SK-MEL-5 (cell line): ENCODE measurements at places on chromosomes 7 and 10.

GRCh38 chr10:11093771-11094736 is 76.4 kb downstream of the CELF2 start:
- no peak for DNase-seq

DNA sequence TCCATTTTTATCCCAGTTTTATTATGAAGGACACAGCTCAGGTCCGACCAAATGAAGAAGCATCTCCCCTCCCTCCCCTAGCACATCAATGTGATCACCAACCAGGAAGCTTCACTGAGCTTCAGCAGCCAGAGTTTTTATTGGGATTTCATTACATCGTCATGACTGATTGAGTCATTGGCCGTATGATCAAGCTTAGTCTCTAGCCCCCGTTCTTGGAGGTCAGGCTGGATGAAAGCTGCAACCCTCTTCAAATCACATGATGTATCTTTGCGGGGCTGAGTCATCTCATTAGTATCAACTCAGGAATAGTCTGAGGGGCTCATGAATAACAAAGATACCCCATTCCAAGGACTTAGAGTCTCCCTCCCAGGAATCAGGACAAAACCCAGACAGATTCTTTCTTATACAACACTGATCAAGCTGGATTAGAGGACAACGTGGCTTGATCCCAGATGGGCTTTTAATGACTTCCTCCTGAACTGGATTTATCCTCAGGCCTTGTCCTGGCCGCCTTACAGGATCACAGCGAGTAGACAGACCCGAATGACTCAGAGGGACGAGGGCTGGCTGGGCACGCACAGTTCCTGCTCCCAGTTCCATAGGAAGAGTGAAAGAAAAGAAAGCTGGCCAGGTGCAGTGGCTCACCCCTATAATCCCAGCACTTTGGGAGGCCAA is 14.5 kb downstream of the LIMK1 start:
- peak; percentile 67 for DNase-seq

- DNase-seq: no peak
These were observed 2.7 kb upstream of the JCAD start for GRCh38 chr10:30062090-30062489.

- peak; percentile 58 for DNase-seq
These were observed 220.6 kb downstream of the ADRA2A start for GRCh38 chr10:111297351-111297848.

DNA sequence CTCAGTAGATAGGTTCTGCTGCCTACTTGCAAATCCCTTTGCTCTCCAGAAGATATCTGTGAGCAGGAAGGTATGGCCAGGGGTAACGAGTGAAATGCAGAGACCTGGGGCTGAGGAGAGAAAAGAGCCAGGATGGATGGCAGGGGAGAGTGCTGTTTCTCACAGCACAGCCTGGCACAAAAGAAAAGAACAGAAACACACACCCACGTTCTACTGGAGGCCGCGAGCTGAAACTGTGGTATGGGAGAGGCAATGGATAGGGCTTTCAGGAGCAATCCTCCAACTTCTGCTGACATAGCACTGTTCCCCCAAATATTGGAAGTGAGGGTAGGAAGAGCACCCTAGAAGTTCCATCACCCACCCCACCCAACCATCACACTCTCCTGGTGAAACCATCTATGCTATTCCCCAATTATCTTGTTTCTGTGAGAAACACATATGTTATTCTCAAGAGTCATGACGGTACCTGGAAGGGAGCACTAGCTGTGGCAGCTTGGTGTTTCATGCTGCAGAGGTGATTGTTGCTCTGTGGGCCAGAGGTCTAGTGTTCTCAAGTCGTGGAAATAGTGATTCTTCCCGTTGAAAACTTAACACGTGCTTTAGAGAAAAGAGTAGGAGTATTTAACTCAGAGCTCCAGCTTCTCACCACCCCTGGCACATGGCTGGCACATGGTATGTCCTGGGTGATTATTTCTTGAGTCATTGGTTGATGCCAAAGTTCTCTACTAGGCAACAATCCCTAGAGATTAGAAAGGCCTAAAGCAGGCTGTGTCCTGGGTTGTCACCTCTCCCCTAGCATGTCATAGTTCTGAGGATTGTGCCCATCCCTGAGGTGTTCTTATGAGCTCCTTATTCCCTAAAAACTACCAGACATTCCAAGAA is 198.3 kb downstream of the PLXNA4 start:
- DNase-seq: no peak

DNA sequence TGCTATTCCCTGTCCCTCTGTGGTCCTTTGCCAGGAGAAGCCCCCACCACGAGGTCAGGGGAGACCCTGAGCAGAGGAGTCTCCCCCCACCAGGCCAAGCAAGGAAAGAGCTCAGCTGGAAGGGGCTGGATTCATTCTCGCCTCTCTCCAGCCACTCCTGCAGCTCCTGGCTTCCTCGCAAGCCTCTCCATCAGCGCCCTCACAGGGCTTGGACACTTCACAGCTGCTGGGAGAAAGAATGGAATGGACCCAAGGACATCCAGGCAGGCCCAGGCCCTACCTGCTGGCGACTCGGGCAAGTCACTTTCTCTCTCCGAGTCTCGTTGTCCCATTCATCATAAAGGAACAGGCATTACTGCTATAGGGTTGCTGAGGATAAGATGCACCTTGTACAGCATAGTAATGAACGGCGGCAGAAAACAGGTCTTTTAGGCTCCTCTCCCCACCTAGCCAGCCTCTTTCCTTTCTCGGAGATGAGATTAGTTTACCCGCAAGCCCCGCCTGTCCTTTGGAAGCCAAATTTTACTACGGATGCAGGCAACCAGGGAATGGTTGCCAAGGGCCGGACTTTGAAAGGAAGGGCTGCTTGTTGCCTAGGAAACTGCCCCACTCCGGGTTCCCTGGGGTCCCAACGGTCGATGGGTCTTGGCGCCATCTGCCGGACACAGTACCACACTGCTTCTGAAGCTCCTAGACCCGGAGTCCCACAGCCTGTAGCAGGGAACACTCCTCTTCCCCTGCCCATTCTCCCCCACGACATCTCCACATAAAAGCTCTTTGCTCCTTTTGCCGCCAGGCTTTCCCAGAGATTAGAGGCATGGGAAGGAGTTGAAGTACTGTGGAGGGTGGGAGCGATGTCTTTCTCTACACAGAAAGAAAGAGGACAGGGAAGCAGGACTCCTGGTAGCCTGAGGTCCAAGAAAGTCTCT is 22.3 kb downstream of the IMPDH1 start:
- DNase-seq: peak; percentile 92

DNA sequence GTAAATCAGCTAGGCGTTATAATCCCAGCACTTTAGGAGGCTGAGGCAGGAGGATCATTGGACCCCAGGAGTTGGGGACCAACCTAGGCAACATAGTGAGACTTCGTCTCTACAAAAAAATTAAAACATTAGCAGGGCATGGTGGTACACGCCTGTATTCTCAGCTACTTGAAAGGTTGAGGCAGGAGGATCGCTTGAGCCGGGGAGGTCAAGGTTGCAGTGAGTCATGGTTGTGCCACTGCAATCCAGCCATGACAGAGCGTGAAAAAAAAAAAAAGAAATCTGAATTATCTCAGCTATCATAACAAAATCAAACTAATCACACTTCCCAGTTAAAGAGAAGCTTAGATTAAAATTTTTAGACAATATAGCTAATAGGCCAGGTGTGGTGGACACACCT is 35.3 kb downstream of the ATAD1 start:
- DNase-seq: no peak

DNA sequence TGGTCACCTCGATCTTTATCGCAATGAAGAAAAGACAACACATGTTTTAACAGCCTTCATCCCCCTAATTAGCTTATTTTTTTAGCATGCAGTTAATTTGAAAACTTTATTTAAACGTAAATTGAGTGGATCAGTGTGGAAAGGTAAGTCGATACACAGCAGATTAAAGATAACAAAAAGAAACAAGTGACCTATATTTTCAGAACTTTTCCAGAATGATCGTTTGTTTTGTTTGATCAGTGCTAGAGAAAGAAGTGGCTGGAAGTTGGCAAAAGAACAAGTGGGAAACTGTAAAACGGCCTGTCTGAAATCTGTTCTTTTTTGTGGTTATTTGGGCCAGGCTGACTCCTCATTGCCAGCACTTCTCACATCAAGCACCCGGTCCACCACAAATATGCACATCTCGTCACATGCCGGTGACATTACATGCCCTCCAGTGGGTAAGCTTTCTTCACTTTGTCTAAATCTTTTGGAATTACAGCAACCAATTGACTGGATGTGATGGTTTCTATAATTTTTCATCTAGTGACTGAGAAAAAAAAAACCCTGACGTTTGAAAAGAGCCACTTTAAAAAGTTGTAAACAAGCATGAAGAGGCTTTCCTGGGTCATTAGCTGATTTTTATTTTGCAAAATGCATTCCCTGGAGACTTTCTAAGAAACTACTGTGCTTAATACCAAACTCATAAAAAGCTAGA is 33.2 kb downstream of the C7orf33 start:
- peak; percentile 96 for DNase-seq
